Activated effector memory CD4-positive, alpha-beta T cell treated with Interleukin-2 at 50 U/mL for 16 hours (primary cell): ENCODE measurements at places on chromosomes 13 and 19.
A peak's percentile ranks its signal among the peaks of the same experiment; 100 is the strongest.

- DNase-seq: peak; percentile 19
These were observed 33.8 kb upstream of the GARRE1 start for GRCh38 chr19:34220472-34221063.

GRCh38 chr13:97141097-97141496, 81.0 kb upstream of the MBNL2 start:
- no peak for DNase-seq

DNA sequence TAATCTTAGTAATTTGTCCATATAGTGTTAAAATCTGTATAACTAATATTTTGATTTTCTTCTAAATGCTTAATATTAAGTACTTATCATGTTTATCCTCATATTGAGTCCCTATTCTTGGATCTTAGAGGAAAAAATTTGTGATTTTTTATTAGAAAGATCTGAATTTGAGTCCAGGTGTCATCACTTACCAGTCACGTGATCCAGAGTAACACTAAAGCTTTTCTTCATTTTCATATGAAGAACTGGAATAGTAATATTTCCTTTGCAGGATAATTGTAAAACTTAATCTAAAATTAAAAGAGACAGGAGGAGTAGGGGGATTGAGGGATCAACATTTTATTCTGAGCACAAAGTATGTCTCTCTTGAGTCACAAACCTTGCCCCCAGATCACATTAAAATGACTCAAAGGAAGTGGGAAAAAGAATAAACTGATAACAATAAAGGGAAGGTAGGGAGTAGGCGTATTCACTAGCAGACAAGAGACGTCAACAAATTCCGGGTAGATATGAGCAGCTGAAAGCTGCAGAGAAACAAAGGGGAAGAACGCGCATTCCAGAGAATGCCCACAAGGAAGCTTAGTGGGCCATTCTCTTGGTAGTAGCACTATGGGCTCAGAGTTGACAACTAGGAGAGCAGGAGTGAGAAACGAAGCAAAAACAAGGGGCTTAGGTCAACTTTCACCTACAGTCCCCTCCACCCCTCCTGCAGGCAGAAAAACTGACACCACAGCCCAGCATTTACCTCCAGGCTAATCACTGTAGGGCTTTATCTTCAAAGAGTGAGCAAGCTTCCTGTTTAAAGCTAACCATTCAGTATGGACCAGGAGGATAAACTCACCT, 123.1 kb downstream of the SPRY2 start:
- no peak for DNase-seq

- DNase-seq: no peak
These were observed 6.3 kb downstream of the LYPD4 start for GRCh38 chr19:41837981-41838708.

DNA sequence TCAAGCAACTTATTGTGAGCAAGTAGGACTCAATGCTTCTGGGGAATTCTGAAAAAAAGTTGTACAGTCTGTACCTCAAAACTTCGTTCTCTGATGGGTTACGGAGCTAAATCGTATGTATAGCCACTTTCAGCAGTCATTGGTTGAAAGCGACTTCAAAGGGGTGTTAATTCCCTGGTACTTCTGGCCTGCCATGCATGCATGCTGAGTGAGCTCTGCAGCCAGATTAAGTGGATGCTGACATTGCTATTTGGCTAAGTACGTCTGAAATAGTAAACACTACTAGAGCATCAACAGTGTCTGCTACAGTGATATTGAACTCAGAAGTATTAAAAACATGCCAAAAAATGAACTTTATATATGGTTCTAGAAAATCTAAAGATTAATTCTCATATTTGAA, 1183.1 kb upstream of the PCDH20 start:
- DNase-seq: no peak

DNA sequence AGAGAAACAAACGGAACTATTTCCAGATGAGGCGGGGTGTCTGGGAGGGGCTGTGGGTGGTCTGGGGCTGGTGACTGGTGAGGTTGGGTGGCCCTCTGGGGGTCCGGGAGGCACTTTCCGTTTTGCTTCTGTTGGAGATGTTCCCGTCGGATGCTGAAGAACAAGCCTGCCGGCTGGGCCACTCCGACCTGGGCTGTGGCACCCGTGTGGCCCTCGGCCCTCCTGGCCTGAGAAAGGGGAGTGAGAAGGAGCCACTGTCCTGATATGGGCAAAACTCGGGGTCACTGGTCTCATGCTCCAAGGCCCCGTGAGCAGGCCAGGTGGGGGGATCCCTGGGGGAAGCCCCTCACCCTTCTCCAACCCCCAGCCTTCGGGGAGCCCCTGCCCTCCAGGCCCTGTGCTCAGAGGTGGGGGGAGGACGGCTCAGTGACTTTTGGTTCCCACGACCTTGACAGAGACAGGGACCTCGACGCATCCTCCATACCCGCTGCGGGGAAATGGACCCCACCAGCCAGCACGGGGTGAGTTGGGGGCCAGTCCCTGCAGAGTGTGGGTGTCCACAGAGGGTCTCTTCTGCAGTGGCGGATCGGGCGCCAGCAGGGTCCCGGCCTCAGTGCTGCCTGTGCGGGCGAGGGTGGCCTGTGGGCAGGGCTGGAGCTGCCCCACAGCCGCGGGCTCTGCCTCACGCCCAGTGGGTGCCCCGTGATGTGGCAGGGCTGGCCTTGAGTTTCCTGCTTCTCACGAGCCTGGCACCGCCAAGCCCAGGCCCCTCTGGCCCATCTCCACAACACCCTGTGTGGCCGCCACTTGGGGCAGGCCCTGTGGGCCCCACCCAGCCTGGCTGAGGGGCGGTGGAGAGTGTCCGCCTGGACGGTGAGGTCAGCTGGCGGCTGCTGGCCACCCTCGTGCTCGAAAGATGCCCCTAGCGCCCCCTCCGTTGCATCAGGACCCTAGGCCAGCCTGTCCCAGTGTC, 4.4 kb upstream of the TBXA2R start:
- DNase-seq: no peak

GRCh38 chr13:79581870-79582315, 100.9 kb downstream of the NDFIP2 start:
- no peak for DNase-seq

DNA sequence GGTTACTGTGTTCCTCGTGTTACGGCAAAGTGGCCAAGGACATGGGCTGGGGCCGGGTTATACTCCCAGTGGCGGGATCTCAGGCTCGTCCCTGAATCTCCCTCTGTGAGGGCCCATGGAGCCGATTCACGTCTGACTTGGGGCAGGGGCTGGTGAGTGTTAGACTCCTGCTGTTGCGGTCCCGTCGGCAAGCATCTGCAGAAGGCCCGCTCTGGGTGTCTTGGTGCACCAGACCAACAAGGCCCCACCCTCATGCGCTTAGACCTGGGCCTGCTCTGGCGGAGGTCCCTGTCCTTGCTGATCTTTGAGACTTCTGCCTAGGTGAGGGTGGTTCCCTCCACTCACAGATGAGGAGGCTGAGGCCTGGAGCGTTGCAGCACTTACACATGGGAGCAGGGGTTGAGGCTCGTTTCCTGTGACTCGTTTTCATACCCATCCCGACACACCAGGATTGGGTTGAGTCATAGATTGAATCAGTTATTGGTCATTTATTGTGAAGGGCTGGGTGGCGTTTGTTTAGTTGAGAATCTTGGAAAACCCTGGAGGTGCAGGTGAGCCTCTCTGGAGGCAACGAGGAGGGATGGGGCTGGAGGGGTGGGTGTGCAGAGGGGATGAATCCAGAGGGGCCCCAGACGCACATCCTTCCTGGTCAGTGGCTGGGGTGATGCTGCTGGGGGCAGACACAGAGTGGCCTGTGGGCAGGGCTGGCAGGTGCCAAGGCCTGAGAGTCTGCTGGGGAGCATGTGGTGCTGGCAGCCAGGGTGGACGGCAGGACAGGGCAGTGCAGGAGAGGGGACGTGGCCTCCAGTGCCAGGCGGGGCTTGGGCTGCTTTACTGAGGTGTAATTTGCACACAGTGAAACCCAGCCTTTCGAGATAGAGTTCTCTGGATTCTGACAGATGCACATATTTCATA, 4.6 kb downstream of the EPN1 start:
- no peak for DNase-seq

DNA sequence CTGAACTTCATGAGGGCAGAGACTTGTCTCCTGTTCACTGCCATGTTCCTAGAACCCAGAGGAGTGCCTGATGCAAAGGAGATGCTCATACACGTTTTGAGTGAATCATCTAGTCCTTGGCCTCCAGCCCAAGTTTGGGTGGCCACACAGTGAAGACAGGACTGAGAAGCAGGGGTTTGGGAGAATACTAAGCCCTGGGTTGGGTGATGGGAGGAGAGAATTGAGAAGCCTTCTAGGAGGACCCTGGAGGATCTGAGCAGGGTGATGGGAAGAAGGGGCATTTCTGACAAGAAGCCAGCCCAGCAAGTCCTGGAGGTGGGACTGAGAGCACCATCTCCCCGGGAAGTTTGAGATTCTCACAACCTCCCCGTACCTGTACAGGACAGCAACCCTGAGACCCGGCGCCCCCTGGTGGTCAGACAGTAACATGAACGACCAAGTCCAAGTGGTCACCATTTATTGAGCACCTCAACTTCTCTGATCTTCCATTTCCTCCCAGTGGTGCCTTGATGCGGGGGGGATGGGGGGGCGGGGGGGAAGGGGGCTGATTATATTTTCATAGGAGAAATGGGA, 11.0 kb downstream of the CTU1 start:
- DNase-seq: peak; percentile 41

DNA sequence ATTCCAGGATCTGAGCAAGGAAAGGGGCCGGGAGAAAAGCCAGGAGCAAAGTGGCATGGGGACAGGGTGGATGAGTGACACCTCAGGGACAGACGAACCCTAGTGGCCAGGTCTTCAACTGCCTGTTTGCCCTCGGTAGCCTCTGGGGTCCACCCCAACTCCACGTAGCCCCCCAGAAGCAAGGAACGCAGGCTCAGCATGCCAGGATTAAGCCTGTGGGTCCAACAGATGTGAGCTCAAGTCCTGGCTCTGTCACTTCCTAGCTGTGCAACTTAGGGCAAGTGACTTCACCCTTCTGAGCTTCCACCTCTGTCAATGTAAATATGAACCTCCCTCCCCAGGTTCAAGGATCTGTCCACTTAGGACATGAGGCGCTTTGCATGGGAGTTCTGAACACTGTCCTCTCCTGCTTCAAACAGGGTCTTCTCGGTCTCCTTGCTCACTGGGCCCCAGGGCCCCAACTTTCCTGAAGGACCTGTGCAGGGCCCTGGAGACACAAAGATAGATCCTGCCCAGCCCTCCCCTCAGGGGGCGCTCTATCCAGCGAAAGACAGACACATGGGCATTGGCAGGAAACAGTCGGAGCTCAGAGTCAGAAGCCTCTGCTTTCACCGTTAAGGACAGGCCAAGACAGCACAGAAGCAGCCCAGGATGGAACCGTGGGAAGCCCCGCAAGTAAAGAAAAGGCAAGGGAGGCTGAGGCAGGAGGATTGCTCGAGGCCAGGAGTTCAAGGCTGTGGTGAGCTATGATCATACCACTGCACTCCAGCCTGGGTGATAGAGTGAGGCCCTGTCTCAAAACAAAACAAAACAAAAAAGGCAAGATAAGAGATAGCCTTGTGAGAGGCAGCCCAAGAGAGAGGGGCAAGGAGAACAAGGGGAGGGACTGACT, 13.2 kb downstream of the SYDE1 start:
- no peak for DNase-seq

DNA sequence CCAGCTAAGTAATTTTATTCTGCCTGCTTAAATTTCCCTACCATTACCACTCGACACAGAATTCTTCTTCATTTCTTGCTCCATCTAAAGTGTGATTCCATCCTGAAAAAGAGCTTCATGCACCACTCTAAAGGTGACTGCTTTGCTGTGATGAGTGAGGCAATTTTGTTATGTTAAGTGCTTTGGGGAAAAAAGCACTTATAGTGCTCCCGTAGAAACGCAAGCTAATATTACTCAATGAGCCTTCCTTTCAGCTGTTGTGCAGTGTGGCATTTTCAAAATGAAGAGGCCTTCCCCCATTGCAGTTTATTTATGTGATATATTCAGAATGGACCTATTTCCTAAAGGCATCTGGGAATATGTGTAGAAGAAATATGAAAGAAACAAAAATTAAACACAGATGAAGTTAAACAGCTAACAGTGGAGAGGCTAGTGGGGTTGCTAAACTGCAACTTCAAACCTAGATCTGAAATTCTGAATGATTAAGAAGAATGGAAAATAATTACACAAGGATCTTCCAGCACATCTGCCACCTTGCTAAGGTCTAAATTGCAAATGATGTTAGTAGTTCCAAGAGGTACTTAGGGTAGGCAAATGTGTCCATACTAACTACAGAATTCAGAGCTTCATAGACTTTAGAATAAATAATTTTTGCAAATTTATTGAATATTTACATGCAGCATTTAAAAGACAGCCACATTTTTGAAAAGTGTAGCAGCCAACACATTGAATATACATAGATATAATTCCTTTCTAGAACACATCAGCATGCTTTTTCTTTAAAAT, 211.7 kb downstream of the DCT start:
- no peak for DNase-seq

GRCh38 chr19:45790942-45791341, 1.7 kb downstream of the DMWD start:
- DNase-seq: peak; percentile 27

DNA sequence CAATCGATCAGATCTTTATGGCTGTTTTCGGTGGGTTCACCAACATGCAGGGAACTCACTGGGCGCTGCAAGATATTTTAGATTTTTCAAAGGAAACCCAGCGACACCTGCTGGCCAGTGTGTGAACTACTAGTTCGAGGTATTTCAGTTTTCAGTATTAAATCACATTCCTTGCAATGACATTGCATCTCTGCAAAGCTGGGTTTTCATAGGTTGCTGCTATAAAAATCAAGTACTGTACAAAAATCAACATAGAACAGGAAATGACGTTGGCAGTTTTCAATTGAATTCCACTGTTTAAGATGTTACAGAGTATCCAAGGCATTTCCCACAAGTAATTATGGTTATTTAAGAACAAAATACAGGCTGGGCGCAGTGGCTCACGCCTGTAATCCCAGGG, 17.6 kb downstream of the LIG1 start:
- peak; percentile 53 for DNase-seq

- no peak for DNase-seq
These were observed 32.1 kb upstream of the SLITRK1 start for GRCh38 chr13:83914368-83914767.

- DNase-seq: no peak
These were observed 122.0 kb downstream of the ENOX1 start for GRCh38 chr13:43664700-43665191.

DNA sequence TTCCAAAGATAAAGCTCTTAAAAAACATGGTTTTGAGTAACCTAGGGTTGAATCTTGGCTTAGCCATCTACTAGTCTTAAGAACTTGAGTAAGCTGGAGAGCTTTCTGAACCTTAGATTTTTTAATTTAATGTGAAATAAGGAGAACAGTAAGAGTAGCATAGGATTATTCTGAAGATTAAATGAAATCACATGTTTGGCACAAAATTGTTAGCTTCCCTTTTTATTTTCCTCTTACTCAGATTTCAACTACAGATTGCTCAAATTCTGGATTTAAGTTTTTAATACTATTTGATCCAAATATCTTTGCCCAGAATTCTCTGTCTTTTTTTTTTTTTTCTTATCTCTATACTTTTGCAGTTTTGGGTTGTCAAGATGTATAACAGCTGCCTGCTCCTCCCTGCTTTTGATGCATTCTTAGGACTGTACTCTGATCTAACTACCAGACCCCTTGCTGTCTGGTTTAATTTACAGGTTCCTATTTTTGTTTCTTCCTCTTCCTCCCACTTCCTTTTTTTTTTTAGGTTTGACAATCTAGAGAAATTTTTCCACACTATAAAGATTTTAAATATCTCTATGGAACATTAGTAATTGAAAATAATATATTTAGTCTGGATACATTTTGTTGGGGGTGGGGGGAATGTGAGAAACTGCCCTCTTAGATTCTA, 12.3 kb downstream of the POMP start:
- DNase-seq: no peak

GRCh38 chr13:50208826-50209335, 193.6 kb downstream of the KCNRG start:
- DNase-seq: no peak

GRCh38 chr13:105918842-105919741, 616.4 kb downstream of the EFNB2 start:
- no peak for DNase-seq
